ENCODE measurements at places on chromosomes 6 and 20.
A peak's percentile ranks its signal among the peaks of the same experiment; 100 is the strongest.

DNA sequence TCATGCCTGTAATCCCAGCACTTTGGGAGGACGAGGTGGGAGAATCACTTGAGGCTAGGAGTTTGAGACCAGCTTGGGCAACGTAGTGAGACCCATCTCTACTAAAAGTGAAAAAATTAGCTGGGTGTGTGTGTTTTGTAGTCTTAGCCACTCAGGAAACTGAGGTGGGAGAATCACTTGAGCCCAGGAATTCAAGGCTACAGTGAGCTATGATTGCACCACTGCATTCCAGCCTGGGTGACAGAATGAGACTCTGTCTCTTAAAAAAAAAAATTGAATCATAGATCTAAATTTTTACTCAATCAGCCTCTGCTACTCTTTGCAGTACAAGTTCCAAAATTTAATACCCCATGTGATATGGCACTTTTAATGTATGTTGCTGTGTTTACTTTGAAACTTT lies 121.6 kb downstream of the ARMC2 start:
- DNase-seq: no peak

DNA sequence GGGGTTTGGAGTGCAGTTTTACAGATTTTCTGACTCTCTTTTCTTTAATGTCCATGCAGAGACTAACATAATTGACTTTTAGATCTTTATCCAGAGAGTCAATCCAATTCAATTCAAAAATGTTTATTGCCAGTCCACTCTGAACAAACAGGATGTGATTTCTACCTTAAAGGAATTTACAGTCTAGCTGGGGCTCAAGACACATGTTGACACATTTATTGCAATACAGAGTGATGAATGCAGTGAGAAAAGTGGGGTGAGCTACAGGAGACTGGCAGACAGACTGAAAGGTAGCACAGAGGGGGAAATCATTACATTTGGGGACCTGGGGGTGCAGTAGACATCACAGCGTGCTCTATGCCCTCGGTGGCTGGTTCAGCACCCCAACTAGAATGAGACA lies 193.9 kb downstream of the SLC24A3 start:
- DNase-seq: no peak

- DNase-seq: no peak
Observed at GRCh38 chr6:83873869-83874268, 14.4 kb downstream of the CYB5R4 start.

GRCh38 chr20:52261792-52262191 lies 70.2 kb upstream of the ZFP64 start:
- no peak for DNase-seq

- no peak for DNase-seq
Observed at GRCh38 chr6:166476634-166477215, 94.0 kb upstream of the MPC1 start.

GRCh38 chr6:142722012-142722411 lies 223.0 kb downstream of the HIVEP2 start:
- DNase-seq: no peak

DNA sequence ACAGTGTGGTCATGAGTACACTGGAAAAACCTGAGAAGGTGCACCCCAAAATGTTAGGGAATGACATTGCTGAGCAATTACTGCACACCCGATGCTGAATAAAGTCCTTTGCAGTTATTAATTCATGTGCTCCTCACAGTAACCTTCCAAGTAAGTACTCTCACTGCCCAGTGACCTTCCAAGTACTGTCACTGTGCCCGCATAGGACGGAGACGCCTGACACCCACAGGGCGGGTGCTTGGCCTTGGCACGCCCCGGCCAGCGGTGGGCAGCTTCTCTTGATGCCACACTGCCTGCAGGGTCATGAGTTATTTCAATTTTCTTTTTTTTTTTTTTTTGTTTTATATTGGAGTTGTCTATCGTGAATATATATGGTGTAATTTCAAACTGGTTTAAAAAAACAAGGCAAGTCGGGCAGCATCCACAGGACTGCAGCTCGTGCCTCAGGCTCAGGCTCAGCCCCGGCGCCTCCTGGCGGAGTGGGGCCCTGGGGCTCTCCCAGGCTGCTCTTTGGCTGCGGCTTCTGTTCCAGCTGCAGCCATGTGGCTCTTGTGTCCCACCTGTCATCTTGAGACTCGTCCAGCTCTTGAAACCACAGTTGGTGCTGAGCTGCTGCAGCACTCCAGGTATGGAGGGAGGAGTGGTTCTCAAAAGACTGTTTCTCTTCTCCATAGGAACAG lies 27.0 kb downstream of the PNLDC1 start:
- DNase-seq: no peak

DNA sequence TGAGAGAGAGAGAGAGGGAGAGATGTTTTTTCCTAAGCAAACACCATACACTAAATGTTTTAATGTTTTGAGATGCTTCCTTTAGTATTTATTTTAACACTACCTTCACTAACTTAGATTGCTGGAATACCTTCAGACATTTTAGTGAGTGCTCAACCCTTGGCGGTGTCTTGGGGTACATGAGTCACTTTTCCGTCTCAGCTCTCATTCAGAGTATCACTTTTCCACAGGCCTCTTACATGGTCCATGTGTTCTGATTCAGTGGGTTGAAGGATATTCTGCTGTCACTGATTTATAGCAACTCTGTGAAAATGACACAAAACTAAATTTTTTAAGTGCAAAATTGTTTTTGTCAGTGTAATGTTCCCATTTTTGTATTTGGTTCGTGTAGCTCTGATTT lies 217.9 kb downstream of the CLVS2 start:
- DNase-seq: no peak

DNA sequence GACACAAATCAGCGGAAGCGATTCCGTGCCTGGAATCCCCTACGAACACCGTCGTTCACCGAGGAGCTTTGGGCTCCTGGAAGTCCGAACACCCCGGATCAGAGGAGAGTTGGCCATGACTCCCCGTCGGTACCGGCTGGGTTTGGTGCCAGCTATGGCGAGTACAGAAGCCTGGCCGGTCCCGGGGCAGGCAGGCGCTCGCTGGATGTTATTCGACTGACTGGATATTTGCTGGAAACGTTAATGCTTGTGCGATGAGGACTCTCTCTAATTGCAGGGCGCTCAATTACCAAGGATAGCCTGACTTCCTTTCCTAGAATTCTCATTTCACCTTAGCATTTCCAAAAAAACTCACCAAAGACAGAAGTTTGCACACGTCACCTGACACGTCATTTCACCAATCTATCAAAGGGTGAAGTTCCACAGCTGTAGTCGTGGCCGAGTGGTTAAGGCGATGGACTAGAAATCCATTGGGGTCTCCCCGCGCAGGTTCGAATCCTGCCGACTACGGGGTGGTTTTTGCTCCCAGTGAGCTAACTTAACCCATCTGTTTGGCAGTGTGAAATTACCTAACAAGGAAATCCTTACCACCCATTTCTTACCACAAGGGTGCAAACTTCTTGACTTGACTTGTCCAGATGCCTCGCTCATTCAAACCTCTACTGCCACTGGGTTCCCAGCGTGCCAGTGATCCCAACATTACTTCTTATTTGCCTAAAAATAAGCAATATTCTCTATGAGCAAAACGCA lies 22.7 kb upstream of the ZNF184 start:
- DNase-seq: no peak

GRCh38 chr6:55473722-55474121 lies 105.3 kb downstream of the HMGCLL1 start:
- DNase-seq: no peak

GRCh38 chr20:1341561-1342265 lies 12.8 kb upstream of the SDCBP2 start:
- no peak for DNase-seq

DNA sequence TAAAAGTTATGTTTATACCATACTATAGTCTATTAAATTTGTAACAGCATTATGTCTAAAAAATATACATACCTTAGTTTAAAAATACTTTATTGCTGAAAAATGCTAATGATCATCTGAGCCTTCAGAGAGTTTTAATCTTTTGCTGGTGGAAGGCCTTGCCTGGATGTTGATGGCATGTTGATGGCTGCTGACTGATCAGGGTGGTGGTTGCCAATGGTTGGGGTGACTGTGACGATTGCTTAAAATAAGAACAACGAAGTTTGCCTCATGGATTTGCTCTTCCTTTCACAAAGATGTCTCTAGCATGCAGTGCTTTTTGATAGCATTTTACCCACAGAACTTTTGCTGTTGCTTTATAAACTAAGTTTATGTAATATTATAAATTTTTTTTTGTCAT lies 68.6 kb downstream of the QKI start:
- no peak for DNase-seq

DNA sequence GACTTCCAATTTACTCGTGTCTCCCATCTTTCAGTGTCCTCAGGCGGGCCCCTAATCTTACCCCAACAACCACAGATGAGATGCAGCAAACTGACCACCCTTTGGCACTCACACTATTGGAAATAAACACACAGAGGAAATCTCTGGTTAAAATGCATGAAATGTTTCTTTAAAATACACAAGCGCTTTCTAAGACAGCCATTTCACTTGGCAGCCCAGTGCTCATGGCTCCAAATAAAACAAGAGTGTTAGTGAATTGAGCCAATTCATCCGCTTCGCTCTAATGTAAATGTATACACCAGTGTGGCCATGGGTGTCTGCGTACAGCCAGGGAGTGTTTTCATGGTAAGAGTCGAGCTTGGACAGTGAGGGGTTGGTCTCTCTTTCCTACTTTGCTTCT lies 282.9 kb downstream of the CLIC5 start:
- DNase-seq: no peak

DNA sequence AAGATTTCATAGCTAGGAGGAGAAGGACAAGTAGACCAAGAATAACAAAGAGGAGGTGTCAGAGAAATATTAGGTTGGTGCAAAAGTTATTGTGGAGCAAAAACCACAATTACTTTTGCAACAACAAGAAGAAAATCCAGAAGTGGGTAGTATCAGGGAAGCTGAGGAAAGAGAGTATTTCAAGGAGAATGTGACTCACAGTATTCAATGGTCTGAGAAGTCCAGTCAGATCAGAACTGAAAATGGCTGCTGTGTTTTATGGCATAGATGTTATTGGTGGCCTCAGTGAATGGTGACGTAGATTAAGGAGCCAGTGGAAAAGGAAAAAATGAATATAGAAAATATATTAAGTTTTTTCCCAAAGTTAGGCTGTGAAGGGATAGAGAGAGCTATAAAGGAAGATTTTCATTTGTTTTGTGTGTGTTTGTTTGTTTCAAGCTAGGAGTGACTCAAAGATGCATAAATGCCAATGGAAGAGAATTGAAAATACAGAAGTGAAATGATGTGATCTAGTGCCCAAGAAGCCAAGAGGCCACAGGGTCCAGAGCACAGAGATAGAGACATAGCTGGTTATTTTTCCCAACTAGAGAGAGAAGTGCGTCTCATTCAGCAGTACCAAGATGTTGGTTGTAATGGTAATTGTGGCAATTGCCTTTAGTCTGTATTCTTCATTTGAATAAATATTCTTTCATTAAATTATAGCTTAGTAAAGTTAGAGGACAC lies 112.8 kb downstream of the ADTRP start:
- no peak for DNase-seq

DNA sequence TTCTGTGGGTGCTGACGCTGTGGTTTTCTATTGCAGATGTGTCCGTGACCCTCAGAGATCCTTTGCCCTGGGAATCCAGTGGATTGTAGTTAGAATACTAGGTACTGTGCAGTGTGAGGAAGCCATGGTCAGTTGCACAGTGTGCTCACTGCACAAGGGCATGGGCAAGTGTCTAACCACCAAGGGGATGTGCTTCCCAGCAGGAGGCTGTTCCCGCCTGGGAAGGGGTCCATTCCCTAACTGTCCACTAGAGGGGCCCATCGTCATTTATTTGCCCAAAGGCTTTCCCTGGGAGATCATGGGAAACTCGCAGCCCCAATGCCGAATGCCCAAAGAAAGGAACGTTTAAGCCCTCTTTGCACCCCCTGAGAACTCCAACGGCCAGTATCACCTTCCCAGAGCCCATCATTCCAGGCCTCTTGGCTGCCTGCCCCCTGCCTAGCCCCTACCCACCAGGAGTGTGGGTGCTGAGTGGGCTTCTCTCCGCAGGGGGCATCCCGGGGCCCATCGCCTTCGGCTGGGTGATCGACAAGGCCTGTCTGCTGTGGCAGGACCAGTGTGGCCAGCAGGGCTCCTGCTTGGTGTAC lies 26.2 kb downstream of the SLCO4A1 start:
- peak; percentile 20 for DNase-seq

- DNase-seq: no peak
Observed at GRCh38 chr6:176766-177165, 115.5 kb upstream of the DUSP22 start.

GRCh38 chr20:47232518-47232917 lies 124.0 kb downstream of the ZMYND8 start:
- no peak for DNase-seq

DNA sequence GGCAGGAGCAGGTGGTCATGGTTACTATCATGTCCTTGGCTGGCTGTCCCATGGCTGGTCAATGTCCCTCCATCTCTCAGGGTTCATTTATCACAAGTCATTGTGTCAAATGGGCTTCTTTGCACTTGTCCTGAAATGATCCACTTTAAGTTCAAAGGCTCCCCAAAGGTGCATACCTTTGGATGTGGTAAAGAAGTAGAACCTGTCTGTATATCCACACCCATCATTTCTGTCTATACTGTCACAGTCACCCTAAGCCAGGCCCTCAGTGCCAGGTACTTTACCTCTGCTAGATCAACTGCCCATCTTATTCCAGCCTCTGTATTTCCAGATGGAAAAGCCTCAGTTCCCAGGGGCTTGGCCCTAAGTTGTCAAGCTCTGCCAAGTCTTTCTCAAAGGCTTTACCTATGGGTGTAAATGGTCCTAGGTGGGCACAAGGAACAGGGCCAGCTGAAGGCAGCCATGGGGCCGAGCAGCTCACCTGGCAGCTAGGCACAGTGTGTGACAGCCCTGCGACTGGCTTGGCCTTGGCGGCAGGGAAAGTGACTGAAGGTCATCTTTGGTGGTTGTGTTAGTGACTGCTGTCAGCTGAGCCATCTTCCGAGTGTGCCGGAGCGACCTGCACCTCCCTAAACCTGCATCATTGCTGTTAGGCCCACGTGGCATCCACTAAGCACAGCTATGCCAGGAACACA lies 198.4 kb downstream of the SYNDIG1 start:
- no peak for DNase-seq

GRCh38 chr6:93790981-93791380 lies 371.6 kb upstream of the EPHA7 start:
- DNase-seq: no peak

Data from stimulated activated CD8-positive, alpha-beta memory T cell treated with anti-CD3 and anti-CD28 coated beads, Interleukin-4, amount 100 ng/mL, for 1 hour (primary cell).